Suprapubic skin (tissue), 4 donors: ENCODE measurements at places on chromosomes 4 and X. TPM values are rescaled to one million over a fixed set of nuclear protein-coding genes. Genes with fewer than 3 reads are reported as not detected.
A peak's percentile ranks its signal among the peaks of the same experiment; 100 is the strongest.

DNA sequence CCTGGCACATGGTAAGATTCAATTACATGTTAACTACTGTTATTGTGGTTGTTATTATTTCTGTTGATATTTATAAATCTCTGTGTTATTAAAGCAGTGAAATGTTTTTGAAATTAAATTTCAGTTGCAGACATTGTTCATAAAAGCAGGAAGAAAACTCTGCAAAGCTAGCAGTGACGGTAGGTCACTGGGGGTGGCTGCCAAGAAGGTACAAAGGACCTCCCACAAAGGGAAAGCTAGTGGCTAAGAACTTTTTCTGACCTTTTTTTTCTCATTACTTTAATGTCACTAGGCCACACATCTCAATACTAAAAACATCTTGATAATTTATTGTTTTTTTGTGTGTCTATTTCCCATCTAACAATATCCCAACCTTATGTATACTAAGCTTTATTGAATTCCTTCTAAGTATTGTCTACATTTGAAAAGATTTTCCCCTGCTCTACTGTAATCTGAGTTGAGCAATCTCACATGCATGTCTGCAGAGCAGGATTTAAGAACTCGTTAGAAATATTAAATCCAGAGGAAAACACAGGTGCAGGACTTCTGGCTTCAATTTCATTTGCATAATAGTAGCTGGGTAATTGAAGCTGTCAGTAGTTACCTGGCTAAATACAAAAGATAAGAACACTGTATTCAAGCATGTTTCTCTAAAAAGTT lies 197.3 kb downstream of the CFAP299 start:
- no peak for DNase-seq

- no peak for DNase-seq
Observed at GRCh38 chr4:174848596-174848995, 19.5 kb upstream of the GLRA3 start.

DNA sequence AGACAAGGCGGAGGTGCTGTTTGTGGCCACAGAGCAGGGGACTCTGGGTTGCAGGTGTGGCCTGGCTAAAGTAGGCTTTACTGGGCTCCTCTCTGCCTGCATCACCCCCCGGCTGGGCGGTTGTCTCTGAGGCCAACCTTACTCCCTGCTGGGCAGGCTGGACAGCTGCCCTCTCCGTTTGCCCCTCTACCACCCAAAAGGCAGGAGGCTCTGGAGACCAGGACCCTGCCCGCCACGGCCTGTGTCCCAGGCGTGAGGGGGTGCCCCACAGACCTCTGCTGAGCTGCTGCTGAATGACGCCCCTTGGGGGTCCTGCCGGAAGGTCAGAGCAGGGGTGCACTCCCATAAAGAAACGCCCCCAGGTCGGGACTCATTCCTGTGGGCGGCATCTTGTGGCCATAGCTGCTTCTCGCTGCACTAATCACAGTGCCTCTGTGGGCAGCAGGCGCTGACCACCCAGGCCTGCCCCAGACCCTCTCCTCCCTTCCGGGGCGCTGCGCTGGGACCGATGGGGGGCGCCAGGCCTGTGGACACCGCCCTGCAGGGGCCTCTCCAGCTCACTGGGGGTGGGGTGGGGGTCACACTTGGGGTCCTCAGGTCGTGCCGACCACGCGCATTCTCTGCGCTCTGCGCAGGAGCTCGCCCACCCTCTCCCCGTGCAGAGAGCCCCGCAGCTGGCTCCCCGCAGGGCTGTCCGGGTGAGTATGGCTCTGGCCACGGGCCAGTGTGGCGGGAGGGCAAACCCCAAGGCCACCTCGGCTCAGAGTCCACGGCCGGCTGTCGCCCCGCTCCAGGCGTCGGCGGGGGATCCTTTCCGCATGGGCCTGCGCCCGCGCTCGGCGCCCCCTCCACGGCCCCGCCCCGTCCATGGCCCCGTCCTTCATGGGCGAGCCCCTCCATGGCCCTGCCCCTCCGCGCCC lies 920 bp downstream of the HTT-AS start:
- DNase-seq: peak; percentile 76

GRCh38 chr4:124804584-124804983 lies 92.1 kb upstream of the ANKRD50 start:
- DNase-seq: no peak

EDA2R gene
- not detected for total RNA-seq

MAGEA11 gene
- not detected for total RNA-seq

- DNase-seq: no peak
Observed at GRCh38 chr4:153466949-153467896, 1.1 kb downstream of the TMEM131L start.

RHOH gene
- 0.91 TPM for total RNA-seq

DNA sequence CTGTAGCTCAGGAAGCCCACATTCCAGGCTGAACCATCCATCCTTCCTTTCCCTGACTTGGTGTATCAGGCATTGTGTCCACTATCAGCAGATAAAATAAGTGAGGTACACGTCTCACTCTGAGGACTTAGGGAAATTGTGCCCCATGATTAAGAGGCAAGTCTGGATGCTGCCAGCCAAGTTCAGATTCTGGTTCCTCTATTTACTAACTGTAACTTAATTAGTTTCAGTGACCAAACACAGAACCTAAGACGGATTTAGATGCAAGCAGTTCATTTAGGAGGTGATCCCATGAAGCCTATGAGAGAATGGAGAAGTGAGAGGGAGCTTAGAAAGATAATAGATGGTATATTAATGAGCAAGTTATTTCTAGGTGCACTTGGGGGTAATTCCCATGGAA lies 56.6 kb upstream of the PACRGL start:
- no peak for DNase-seq
